LHCN-M2 (cell line): ENCODE measurements at places on chromosomes 3 and 15.

DNA sequence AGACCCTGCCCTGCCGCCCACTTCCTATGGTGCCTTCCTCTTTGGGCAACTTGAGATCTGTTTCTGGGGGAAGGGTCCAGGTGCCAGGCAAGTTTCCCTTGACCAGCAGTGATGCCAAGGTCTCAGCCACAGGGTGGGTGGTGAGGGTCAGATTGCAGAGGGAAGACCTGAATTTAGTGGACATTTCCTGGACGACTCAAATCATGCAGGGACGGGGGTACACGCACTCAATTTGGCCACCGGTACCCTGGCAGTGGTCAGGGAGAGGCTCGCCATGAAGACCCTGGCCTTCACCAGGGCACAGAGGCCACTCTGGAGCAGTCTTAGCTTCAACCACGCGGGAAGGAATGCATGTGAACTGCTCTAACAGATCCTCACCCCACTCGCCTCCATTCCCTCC is 1.5 kb upstream of the GRIP2 start:
- no peak for DNase-seq

- DNase-seq = no peak
These were observed 72.2 kb downstream of the KLF13 start for GRCh38 chr15:31398677-31399301.

- peak; percentile 85 for DNase-seq
These were observed at the start of gene TFDP2 for GRCh38 chr3:142148792-142149672. TFDP2 (minus strand) TSS chr3:142149544; CDS start chr3:142101749, 47,795 bp downstream.

DNA sequence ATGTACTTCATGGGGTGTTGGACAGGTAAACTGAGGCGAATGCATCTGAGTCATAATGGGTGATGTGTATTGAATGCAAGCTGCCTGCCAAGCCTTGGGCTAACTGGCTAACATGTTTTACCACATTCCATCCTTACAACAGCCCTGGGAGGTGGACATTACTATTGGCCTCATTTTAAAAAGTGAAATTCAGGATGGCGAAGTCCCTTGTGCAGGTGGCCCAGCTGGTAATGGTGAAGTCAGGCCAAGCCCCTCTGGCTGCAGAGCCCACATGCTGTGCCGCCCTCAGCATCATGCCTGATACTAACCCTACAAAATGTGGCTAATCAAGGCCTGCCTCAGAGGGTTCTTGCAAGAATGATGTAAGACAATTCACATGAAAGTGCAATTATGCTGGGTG is 60.0 kb upstream of the CHD2 start:
- DNase-seq = peak; percentile 21

DNA sequence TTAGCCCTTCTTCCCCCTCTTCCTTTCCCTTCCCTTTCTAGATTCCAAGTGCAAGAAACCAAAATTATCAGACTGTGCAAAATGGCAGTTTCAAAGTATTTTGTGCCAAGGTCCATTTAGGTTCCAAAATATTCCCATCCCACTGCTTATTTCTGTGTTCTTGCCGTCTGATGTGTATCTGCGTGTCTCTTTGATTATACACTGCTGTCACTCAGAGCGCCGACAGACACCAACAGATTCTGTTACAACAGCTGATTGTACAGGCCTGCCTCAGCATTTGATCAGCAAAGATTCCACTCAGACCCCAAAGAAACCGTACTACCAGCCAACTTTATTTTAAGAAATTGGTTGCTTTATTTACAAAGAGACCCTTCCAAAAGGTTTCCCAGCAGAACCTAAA is 225.6 kb upstream of the SATB1 start:
- DNase-seq = no peak

- peak; percentile 47 for DNase-seq
These were observed 85.1 kb downstream of the MTHFS start for GRCh38 chr15:79811406-79812405.

GRCh38 chr15:33200444-33200843 is 5.9 kb upstream of the FMN1 start:
- DNase-seq = no peak

- peak; percentile 12 for DNase-seq
These were observed 31.1 kb downstream of the ACAN start for GRCh38 chr15:88834211-88834812.

GRCh38 chr3:27900316-27900715 is 178.2 kb upstream of the EOMES start:
- DNase-seq = no peak

DNA sequence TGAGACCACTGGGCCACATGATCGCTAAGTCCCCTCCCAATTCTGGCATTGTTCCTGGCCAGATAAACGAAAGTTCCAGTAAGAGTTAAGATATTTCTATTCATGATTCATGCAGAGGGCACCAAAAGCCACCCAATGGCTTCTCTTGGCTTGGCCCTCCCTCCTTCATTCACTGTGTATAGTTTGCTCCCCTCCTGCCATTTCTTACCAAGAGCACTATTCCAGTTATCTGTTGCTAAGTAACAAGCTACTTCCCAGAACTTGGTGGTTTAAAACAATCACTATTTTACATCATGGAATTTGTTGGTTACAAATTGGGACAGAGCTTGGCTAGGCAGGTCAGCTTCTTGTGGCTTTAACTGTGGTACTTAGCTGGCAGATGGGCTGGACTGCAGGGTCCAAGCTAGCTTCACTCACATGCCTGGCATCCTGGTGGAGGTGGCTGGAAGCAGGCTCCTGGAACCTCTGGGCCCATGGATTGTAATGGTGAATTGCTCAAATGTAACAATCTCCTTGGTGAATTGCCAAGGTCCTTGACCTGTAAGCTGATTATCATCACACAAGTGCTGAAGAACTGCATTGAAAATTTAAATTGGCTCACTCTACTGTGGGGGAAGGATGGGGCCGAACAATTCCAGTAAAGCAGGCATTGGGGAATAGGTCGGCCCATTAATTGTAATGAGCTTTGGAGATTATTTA is 16.6 kb downstream of the EAF1 start:
- no peak for DNase-seq

GRCh38 chr3:185267193-185267592 is 13.3 kb upstream of the EHHADH start:
- DNase-seq = no peak

DNA sequence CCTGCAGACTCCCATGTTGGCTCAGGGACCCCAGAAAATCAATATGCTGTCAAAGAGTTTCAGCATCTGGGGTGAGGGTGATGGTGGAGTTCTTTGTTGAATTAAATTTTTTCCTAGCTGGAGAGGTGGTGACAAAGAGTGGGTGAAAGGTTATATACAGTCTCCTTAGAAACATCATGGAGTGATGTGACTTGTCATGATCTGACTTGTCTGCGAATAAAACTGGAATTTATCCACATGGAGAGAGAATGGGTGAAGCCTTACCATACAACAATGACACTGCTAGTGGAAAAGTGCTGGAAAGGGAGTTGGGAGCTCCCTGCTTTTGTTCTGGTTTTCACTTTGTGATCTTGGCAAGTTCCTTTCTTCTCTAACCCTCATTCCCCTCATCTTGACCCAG is 75.0 kb downstream of the ARNT2 start:
- no peak for DNase-seq

- DNase-seq = no peak
These were observed 159.8 kb downstream of the AKAP13 start for GRCh38 chr15:85540085-85540797.

DNA sequence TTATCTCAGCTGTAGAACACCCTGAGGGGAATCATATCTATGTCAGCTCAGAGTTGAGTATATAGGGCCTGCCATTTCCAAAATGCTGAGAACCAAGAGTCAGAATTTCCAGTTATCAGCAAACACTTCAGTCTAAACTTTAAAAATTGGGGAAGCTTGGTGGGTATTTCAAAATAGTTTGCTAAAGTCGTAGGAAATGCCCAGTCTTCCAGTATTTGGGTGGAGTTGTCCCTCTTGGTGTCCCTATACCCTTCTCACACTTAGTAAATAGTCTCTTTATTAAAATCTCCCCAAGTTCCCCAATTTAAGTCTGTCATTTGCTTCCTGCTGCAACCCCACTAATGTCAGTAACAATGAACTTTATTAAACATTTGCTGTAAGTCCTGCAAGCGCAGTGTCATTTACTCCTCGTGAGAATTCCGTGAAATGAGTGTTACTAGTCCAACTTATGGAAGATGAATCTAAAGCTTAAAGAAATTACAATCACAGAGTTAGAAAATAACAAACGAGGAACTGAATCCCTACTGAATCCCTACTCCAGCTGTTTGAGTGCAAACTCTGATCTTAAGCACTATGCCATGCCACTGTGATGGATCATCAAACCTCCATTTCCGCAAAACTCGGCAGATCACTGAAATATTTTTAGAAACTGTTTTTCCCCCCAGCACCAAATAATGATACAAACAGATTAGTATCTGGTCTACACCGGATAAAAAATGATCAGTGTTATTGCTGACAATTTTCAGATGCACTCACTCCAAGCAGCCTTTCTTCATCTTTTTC is 341.7 kb upstream of the PROK2 start:
- DNase-seq = peak; percentile 6

DNA sequence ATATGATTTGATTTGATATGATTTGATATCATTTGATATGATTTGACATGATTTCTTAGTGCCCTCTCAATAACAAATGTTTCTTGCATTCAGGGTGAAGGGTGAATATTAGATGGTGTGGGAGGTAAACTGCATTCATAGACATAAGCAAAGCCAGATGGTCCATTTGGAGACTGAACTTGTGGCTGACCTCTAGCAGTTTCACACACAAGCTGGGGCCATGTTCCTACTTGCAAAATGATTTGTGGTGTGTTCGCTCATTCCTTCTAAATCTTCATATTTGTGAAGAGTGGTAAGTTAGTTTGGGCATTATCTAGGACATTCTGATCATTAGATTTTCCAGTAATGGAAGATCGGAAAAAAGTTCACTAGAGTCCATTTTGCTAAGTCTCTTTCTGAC is 40.5 kb upstream of the CCR4 start:
- no peak for DNase-seq

- peak; percentile 38 for DNase-seq
These were observed 16.4 kb downstream of the CCDC12 start for GRCh38 chr3:46960081-46960701.

GRCh38 chr15:101684384-101684783 is 32.2 kb upstream of the TM2D3 start:
- peak; percentile 49 for DNase-seq

DNA sequence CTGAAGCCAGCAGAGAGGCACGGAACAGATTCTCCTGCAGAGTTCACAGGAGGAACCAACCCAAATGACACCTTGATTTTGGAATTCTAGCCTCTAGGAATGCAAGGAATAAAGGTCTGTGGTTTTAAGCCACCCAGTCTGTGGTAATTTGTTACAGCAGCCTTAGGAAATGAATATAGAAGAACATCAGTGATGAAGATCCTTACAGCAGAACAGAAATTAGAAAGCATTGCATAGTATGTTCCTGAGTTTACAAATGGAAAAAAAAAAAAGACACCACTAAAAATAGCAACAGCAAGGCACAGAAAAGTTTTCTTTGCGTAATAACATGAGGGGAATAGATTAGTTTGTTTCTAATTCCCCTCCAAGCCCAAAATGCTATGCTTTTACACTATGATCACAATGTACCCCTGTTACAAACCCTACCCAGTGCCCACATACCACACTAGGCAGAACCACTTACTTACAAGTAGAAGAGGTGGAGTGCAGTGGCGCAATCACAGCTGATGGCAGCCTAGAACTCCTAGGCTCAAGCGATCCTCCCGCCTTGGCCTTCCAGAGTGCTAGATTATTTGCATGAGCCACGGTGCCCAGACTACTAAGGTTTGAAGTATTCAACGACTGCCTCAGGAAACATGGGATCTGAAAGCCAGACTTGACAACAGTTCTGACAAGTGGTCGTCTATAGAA is 84.3 kb downstream of the SHQ1 start:
- no peak for DNase-seq

GRCh38 chr3:132315851-132316250 is 1.4 kb upstream of the ACP3 start:
- DNase-seq = no peak

- DNase-seq = peak; percentile 96
These were observed 26.1 kb upstream of the ZNF280D start for GRCh38 chr15:56759450-56759845.

- no peak for DNase-seq
These were observed 105.3 kb upstream of the LRIG1 start for GRCh38 chr3:66606126-66606525.

DNA sequence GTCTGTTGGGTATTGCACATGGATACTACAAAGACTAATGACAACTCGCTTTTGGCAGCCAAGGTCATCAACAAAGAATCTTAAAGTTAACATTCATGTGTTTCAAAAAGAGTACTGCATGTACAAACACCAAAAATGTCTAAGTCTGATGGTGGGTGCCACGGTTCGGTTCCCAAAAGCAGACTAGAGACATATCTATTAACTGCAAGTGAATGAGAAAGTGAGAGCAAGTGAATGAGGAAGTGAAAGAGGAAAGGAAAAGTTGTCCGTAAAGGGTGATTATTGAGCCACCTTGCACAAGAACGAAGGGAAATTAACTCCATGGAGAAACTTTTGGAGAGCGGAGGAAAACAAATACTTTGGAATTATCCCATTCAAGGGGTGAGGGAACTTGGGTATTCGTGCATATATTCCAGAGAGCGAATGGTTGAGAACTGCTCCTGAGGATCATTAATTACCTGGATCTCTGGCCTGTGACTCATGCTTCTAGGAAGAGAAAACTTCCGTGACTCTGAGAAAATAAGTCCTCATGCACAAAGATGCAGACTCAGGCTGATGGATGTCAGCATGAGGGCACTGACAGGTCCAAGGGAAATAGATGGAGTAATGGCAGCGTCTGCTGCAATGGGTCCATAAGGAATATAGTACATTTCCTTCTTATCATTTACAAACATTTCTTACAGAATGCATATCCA is 336.5 kb upstream of the TGFBR2 start:
- DNase-seq = no peak

DNA sequence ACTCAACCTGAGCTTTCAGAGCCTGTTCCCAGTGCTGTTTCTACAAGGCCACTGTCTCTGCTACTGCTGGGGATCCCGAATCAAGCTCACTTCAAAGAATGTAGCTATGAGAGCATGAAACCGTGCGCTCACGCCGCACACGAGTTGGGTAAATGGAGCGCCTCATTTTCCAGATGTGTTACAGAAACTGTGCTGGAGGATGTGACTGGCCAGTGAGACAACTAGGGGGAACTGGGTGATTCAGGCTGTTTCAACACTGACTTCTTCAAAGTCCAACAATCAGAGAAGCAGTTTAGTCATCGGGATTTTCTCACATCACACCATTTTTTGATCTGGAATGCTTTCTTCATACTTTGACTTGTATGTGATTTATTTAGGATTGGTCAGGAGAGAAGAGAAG is 3.5 kb downstream of the ZNF710 start:
- DNase-seq = peak; percentile 85

DNA sequence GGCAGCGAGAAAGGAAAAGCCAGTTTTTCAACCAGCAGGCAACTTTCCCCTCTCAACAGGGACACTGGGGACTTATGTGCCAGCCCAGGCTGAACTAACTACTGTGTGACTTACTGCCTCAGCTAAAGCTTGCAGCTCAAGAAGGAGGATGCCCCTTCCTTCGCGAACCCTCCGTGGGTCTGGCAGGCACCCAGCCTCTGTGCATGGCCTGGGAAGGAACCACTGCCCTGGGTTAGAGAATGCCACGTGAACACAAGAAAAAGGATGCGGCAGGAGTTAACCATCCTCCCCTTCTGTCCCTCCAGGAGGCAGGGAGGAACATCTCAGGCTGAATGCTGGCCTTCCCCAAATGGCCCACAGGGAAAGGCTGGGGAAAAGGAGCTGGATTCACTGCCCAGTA is 29.0 kb downstream of the CHDH start:
- DNase-seq = no peak
